ENCODE measurements at places on chromosomes 11 and 22.

GRCh38 chr11:47148903-47149531 is 27.7 kb downstream of the ARFGAP2 start:
- DNase-seq = no peak

GRCh38 chr11:120167659-120168058 is 29.7 kb upstream of the TRIM29 start:
- DNase-seq = no peak

DNA sequence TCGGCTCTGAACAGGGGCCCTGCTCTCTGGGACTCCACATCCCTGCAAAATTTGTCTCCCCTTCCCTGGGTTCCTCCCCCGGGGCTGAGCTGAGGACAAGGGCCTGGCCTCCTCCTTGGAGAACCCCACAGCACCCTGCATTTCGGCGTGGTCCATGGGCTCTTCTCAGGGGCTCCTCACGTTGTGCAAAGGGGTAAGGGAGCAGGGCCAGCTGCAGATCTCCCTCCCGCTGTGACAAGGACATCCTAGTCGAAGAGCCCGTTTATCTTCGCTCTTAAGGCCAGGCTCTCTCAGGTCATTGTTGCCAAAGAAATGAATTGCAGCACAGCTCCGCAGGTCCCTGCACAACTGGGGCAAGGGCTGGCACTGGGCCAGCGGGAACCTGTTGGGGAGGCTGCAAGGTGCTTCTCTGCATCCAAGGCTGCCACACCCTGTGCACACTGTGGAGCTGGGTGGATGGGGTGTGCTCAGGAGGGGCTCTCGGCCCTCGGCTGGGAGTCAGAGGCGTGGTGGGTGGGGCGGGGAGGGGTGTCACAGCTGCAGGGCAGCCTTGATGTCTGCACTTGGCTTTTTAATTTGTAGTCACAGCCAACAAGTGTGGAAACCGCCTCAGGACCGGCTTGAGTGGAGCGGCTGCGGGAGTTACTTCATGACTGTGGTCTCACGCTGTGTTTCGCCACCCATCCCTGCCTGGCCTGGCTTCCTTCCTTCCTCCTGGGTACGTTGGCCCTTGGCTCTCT is 26.6 kb upstream of the SEPTIN5 start:
- DNase-seq = no peak

DNA sequence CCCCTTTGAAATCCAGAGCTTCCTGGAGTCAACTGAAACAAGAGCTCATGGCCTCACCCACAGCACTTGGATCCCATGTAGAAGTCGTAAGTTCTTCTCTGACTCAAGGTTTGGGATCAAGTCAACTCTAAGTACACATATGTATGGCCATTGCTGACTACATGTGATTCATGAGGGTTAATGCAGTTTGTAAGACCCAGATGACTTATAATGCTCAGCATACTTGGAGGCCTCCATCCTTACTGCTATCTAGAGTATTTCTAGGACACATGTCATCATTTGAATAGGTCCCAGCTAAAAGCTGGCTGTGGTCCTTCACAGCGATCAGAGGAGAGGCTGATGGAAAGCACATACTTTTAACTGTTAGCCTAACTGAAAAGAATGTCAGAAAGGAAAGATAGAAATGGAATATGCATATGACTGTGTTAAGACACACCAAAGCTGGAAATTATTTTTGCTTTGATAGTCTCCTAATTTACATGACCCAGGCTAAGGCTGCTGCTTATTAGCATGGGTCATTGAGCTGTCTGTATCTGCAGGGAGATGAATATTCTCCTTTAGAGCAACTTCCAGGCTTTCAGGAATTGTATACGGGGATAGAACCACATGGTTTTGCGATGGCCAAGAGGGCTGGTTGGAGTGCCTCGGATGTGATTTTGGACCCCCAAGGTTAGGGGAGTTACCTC is 76.3 kb downstream of the NTM start:
- no peak for DNase-seq

DNA sequence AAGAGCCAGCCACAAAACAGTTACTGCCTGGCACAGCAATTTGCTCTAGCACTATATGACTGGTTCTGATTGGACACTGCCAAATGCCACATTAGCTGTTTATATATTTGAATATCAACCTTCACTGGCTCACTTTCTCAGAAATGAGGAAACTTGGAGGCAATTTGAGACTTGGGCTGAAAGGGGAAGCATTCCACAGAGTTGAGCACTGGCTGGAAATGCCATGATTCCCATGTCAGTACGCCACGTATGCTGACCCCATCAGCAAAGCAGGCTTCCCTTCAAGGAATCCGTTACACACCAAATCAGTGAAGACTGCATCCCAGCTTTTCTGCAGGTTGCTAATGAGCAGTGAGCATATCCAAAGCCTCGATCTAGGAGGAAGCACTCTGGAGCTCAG is 34.7 kb downstream of the GALNT18 start:
- DNase-seq = no peak

DNA sequence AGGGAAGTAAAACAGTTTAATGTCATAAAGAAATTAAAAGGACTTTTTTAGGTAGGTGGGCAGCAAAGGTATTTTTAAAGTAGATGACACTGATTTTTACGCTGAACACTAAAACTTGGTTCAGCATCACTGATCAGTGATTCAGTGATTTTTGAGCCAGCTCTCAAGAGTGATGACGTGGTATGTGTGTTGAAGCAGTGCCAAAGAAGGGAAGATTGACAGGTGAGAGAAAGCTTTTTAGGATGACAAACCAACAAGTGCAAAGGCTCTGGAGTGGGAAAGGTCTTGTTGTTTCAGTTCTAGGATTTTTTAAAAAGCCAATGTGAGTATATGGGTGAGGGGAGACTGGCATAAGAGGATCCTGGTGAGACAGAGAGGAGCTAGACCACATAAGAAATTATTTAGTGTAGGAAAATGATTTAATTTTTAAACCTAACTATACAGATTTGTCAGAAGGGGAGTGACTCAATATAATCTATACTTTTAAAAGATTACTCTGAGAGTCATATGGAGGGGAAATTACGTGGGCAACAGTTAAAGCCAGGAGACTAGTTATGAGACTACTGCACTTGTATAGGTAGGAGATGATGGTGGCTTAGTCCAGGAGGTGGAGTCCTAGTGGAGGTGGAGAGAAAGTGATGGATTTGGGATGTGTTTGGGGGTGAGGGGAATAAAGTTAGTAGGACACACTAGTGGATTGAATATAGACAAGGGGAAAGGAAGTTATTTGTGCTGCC is 17.6 kb upstream of the CALCB start:
- no peak for DNase-seq

DNA sequence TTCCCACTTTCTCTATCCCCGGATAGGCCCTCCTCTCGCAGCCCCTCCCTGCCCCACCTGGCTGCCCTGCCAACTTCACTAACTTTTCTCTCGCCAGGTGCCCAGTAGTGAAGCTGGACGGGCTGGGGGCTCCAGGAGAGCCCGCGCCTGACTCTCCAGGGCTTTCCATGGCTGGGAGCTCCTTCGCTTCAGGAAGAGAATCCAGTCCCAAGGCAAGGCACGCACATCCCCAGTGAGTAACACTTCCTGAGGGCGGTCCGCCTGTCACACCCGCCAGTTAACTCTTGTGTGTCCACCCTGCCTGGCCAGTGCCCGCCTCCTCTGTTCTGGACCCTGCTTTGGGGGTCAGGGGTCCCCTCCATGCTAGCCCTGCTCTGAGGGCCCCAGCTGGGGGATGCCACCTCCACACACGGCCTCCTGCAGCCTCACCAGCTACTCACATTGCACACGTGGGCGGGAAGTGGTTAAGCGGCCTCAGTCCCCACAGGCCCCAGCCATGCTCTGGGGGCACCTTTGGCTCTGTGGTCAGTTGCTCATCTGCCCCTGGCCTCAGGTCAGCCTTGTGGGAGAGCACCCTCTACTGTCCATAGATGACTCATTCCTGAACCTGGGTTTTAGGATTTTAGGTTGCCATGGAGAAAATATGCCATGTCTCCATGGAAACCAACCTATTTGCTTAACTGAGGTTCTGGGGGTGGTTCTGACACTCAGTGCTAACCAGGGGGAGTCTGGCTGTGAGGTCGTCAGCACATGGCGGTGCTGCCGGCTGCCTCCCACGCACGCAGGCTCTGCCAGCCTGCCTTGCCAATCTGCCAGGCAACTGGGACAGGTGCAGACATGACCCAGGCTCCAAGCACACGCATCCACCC is at the start of gene RIN1:
Gene RIN1 (minus strand): TSS at position 201 of the 869 bp plus-strand sequence. CDS start 32 bp downstream, at position 169.
- DNase-seq = no peak

DNA sequence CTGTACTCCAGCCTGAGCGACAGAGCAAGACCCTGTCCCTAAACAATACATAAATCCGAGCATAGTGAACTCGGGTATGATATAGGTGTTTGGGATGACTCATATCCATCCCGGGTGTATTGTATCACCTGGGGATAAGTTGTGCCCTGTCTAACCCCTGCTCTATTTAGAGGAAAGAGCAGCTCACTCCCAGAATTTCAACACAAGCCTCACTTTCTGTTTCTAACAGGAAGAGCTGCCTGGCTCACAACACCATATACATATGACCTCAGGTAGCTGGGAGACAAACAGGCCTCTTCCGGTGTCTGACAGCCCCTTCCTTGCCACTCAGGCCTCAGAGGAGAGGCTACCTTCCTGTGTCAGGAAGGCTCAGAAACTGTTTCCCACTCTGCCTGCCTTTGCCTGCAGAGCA is 9.9 kb upstream of the MICALL1 start:
- DNase-seq = peak; percentile 20

GRCh38 chr11:6030708-6031405 is at the start of gene OR56A1:
TSS of gene OR56A1 (minus strand) at chr11:6030758. CDS start at chr11:6027692, 3,066 bp downstream.
- DNase-seq = no peak

DNA sequence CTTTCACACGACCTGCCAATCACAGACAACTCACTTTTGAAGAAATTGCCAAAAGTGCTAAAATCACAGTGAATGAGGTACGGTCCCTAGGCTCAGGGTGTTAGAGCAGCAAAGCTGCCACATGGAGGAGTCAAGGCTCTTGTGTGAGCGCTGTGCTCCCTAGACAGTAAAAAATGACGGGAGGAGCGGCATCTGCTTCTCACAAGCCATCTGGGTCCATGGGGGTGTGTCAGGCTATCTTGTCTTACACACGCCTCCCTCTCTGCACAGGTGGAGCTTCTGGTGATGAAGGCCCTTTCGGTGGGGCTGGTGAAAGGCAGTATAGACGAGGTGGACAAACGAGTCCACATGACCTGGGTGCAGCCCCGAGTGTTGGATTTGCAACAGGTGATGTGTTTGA is 14.8 kb downstream of the PSMD13 start:
- DNase-seq = no peak

- no peak for DNase-seq
These were observed 36.0 kb downstream of the TTLL1 start for GRCh38 chr22:43053176-43053575.

DNA sequence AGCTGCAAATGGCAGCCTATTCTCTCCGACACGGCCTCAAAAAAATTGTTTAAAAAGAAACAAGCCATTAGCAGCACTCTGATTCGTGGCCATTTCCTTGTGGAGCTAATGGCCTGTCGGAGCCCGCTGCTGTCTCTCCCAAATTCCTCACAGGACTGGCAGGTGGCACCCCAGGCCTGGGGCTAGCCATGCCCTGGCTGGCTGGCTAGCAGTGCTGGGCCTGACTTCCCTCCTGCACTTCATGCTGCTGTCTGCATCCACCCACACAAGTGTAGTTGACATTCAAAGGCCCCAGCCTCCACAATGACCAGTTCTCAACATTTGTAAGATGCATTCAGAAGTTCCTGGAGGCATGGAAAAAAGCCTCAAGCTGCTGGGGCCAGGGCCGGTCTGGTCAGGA is 61.5 kb downstream of the SMCO4 start:
- no peak for DNase-seq

GRCh38 chr11:130712480-130712879 is 203.8 kb downstream of the SNX19 start:
- DNase-seq = no peak

- no peak for DNase-seq
These were observed 9.9 kb upstream of the TALDO1 start for GRCh38 chr11:737366-737765.

DNA sequence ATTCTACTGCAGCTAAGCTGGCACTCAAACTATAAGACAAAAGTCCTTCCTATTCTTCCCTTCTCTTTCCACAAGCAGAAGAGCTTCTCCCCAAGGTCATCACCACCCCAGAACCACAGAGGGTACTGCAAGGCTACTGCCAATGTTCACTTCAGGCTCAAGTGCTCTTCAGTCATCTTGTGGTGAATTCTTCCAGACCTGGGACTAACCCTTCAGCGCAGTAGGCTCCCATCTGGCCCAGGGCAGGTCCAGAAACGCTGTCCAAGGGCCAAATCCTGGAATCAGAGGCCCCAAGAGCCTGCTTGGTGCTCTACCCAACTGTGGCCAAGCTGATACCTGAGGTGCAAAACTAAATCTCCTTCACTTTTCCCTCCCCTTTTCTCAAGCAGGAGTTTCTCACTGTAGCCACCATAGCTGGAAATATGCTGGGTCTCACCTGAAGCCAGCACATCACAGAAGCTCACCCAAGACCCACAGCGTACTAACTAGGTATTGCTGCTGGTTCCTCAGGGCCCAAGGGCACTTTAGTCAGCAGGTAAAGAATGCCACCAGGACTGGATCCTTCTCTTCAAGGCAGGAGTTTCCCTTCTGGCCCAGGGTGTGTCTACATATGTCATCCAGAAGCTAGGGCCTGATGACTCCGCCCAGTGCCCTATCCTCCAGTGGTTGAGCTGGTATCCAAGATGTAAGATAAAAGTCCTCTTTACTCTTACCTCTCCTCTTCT is 27.8 kb downstream of the FCHSD2 start:
- DNase-seq = no peak

- no peak for DNase-seq
These were observed 25.3 kb downstream of the SLC22A6 start for GRCh38 chr11:62959422-62959980.

GRCh38 chr22:24112188-24112587 is 69.1 kb upstream of the SUSD2 start:
- no peak for DNase-seq

GRCh38 chr11:128551058-128551457 is 36.3 kb downstream of the ETS1 start:
- no peak for DNase-seq

- no peak for DNase-seq
These were observed 504 bp upstream of the ZNF215 start for GRCh38 chr11:6925636-6926207.

- DNase-seq = no peak
These were observed 280.7 kb downstream of the TTC28 start for GRCh38 chr22:28398981-28399380.

- no peak for DNase-seq
These were observed 16.1 kb downstream of the MICAL2 start for GRCh38 chr11:12126344-12127019.
